ENCODE measurements at places on chromosomes 5 and 9. TPM values are rescaled to one million over a fixed set of nuclear protein-coding genes. Genes with fewer than 3 reads are reported as not detected.

DNA sequence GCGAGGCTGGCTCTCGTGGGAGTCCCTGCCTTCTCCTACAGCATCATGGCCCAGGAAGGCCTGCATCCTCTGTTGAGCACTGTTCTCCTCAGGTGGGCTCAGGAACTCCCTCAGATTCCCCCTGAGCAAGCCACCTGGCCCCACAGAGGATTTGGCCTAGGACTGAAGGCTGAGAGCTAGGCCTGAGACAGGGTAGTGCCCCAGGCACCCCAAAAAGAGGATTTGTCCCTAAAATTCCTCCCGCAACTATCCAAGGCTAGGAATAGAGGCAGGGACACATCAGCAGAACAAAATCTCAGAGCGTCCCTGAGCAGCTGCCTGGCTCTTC is 11.0 kb upstream of the IRF1 start:
- DNase-seq, result no peak

DNA sequence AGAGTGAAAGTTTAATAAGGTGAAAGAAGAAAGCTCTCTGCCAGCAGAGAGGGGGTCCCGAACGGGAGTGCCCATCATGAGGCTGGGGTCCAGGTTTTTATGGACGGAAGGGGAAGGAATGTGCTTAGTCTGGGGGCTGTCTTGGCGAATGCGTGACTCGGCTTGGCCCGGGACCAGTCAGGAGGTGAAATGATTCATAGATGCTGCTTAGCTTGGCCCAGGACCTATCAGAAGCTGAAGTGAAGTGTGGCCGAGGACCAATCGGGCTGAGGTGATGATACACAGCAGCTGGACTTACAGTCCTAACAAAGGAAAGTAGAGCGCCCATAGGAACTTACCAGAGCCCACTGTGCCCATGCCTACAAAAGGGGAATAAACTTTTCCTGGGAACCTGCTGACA is 3.9 kb upstream of the FKTN start:
- no peak for DNase-seq

GRCh38 chr5:155416765-155417164 is 403.2 kb downstream of the KIF4B start:
- no peak for DNase-seq

- DNase-seq, result peak; percentile 88
Observed at GRCh38 chr5:36507332-36507952, 99.0 kb upstream of the SLC1A3 start.

- no peak for DNase-seq
Observed at GRCh38 chr5:94385767-94386166, 232.6 kb downstream of the KIAA0825 start.

- DNase-seq, result peak; percentile 72
Observed at GRCh38 chr5:142841511-142842265, 71.5 kb downstream of the ARHGAP26 start.

GRCh38 chr5:161023551-161023950 is 171.5 kb upstream of the ATP10B start:
- DNase-seq, result no peak

GRCh38 chr5:17395106-17395880 is 102.7 kb upstream of the TAF11L2 start:
- no peak for DNase-seq

DNA sequence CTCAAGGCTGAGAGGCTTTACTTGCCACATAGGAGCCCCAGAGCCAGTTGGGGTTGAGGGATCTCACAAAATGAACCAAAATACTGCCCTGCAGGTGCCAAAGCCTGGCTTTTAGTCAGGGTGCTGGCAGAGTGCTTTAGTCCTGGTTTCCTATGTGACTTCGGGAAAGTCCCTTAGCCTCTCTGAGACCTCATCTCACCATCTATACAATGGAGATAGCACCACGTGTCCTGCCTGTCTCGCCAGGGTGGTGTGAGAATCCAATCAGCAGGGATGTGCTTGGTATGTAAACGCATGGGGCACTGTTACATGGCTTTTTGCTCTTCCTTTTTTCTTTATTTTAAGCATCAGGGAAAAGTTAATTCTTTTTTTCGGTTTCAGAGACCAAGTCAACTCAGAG is 68.3 kb downstream of the SHB start:
- no peak for DNase-seq

GRCh38 chr9:125990186-125990792 is 243.1 kb downstream of the PBX3 start:
- peak; percentile 50 for DNase-seq

GRCh38 chr9:114461468-114461867 is 43.8 kb downstream of the WHRN start:
- no peak for DNase-seq

DNA sequence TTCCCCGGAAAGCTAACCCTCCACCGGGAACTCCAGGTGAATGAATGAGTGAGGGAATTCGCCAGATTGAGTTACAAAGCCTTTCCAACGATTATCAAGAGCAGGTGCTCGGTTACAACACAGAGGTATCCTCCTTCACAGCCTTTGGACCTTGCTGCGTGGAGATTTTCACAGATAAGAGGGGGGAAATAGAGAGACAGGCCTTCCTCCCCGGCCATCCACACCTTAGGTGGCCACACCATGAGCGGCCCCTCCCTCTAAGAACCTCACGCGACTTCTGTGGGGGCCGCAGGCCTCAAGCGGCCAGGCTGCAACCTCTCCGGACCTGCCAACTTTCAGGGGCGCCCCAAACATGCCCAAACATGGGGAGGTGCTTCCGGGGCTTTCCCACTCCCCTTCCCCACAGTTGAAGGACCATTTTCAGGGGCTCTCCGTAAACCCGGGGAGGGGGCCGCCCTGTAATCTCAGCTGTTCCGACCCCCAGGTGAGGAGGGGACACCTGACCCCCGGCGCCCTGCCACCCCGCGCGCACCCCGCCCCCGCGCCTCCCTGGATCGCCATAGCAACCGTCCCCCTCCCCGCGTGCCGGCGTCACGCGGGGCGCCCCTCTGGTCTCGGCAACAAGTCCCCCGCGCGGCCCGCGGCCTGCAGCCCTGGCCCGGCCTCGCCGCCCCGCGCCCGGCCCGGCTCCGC is 603 bp downstream of the DENND1A start:
- DNase-seq, result peak; percentile 74

- DNase-seq, result no peak
Observed at GRCh38 chr5:8481007-8481406, 612.1 kb downstream of the MTRR start.

- DNase-seq, result no peak
Observed at GRCh38 chr5:119398727-119399466, 43.1 kb downstream of the TNFAIP8 start.

GRCh38 chr5:149782018-149782894 is 52.1 kb downstream of the PPARGC1B start:
- no peak for DNase-seq

The PRRX2 gene
- 13.2 TPM for total RNA-seq

The FUT7 gene
- 0.18 TPM for total RNA-seq

The GABRG2 gene
- not detected for total RNA-seq

The MARCOL gene
- total RNA-seq, result not detected

The DNAI1 gene
- 0.58 TPM for total RNA-seq

The TAS2R1 gene
- not detected for total RNA-seq
